ENCODE measurements at places on chromosomes 7 and 10. TPM values are rescaled to one million over a fixed set of nuclear protein-coding genes. Genes with fewer than 3 reads are reported as not detected.
A peak's percentile ranks its signal among the peaks of the same experiment; 100 is the strongest.

DNA sequence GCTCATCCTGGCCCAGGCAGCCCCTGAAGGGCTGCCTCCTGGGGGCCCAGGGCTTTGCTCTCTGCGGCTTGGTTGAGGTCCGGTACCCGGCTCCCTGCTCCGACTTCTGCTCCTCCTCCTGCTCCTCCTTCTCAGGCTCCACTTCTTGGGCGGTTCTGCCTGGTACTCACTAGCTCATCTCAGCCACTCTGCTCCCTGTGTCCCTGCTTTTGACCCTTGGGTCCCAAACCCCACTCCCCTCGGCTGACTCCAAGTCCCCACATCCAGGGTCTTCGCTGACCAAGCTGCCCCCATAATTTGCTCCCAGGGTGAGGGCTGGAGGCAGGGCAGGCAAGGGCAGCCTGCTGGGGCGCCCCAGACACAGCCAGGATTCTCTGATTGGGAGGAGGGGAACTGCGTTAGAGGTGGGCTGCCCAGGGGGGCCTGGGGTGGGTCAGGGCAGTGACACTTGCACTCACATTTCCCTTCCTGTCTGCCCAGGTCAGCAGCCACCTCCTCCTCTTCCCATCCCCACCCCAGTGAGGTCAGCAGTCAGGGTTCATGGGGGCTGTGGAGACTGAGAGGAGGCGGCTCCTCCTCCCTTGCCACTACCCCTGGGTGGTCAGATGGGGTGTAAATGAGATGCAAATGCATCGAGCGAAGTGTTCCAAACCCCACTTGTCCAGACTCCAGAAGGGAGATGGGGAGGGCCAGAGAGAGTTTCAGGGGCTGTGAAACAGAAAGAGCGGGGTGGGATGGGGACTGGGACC lies 2.2 kb downstream of the SMARCD3 start:
- DNase-seq, result no peak

GRCh38 chr7:68238204-68238805 lies 1241.7 kb downstream of the TYW1 start:
- no peak for DNase-seq

DNA sequence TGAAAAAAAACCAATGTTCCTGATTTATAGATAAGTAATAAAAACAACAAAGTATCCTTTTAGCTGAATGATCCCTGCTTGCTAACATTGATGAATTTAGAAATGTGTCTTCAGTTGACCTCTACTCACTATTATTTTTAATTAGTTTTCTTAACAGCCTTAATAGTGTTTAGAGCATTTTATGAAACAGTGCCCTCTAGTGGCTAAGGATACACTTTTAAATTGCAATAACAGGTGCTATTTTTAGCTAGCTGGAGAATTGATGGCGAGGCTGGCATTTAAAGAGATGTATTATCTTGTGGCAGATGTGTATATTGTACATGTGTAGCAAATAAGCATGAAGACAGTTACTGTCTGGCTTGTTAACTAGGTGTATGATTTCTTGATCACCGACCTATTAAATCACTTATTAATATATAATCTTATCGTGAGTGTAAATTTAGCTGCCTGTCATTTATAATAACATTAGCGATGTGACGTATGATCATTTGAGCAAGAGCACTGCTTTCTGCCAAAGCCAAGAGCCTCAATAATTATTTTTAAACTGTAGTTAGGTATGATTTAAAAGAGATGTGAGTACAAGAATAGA lies 451.9 kb downstream of the DPP6 start:
- DNase-seq, result no peak

GRCh38 chr7:1243964-1244416 lies 11.3 kb downstream of the UNCX start:
- no peak for DNase-seq

- no peak for DNase-seq
Measured at GRCh38 chr10:129322933-129323820, 143.9 kb upstream of the MGMT start.

Gene ADRB1
- not detected for total RNA-seq

DNA sequence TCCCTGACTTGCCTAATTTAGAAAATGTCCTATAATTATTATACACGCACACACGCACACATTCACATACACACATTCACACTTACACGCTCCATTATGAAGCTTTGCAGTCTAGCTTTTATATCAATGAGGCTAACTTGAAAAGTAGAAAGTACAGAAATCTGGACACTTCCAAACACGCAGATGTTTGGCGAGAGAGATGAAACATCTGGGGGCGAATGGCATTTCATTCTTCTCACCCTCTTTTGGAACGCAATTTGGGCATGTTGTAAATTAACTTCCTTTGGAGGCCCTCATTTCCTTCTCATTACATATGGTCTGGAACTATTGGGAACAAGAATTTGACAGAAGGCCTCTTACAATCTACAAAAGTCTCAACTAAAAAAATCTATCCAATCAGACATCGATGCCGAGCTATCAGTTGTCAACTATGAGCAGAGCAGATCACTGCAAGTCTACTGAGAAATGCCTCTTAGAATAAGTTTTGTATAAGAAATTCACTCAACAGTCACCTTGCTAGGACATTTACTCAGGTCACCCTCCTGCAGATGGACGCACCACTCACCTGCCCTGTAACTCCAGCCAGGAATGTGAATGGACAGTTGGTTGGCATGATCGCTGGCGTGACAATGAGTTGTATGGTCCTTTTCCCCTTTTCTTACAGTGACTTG lies 115.2 kb upstream of the ADAM12 start:
- DNase-seq, result no peak

GRCh38 chr7:54331311-54331710 lies 210.9 kb upstream of the VSTM2A start:
- DNase-seq, result no peak

Gene SPDYE1
- not detected for total RNA-seq

Gene LEP
- not detected for total RNA-seq

DNA sequence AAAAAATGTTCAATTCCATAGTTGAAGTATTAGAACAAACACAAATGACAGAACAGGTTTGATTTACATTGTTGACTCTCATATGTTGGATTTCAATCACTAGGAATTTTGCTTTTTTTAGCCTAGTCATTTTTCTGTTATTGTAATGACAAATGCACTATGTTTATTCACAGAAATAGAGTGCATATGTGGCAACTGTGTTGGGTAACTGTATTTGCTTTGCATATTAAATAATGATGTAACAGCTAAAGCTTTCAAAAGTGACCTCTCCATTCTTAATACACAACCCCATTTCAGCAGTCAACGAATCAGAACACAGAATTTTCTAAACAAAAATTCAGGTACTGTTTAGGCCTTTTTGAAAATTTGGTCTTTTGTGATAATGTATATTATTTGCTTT lies 54.0 kb upstream of the SLC26A5 start:
- DNase-seq, result no peak

DNA sequence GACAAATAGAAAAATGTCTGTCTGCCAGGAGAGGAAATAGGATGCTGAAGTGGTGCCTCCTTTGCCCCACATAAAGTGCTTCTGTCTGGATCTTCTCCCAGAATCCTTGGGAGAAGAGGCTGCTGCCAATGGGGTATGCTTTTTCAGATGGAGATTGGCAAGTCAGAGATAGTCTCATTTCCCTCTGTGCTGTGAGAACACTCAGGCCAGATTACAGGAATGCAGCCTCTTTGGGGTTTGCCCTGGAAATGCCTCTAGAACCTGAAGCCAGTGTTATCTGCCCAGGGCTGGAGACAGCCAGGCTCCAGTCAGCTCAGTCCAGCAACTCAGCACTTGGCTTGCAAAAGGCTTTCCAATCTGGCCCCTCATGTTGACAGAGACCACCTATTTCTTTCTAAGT lies 119.1 kb upstream of the PHYHIPL start:
- no peak for DNase-seq

DNA sequence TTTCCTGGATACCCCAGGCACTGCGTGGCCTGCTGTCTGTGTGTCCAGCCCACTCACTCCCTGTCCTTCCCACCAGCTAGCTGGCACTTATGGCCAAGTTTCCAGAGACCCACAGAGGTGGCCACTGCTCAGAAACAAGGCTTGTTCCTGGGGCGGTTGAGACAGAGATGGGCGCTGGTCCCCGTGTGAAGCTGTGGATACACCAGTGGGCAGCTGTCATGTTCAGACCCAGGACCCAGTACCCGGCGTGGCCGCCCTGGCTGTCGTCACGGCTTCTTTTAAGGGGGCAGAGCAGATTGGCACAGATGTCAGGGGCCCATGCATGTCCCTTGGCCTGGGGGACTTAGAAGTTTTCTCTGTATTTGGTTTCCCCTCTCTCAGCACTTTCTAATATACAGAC lies 36.3 kb downstream of the FOXL3 start:
- DNase-seq, result no peak

DNA sequence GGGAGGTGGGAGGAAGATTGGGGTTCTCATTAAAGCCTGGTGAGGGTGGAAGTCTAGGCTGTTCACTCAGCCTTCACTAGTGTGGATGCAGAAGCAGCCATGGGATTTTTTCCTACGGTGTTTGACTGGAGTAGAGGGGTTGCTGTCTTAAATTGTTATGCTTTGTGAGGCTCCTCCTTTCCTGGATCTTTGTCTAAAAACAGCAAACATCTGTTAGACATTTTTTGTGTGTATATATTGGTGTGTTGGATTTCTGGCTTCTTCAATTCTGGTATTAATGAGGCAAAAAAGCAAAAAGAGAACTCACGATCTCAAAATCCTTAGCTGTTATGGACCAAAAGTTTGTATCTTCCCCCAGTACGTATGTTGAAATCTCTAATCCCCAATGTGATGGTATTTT lies 28.2 kb downstream of the MEOX2 start:
- DNase-seq, result no peak

Gene TAF6
- 76.7 TPM for total RNA-seq

Gene LIPK
- not detected for total RNA-seq

- DNase-seq, result no peak
Measured at GRCh38 chr10:3281941-3282673, 109.5 kb upstream of the PITRM1 start.

- no peak for DNase-seq
Measured at GRCh38 chr7:31919678-31920369, 150.4 kb downstream of the PDE1C start.

DNA sequence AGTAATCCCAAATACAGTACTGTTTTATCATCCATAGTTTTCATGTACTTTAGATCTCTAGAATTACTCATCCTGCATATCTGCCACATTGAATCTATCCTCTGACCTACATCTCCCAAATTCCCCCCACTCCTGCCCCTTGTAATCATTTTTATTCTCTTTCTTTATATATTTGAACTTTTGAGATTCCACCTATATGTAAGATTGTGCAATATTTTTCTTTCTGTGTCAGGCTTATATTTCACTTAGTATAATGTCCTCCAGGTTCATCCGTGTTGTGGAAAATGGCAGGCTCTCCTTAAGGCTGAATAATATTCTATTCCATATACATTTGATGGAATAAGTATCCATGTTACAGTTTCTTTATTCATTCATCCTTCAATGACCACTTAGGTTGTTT lies 640.4 kb downstream of the POM121L12 start:
- no peak for DNase-seq

- DNase-seq, result no peak
Measured at GRCh38 chr7:111082351-111082750, 8.6 kb upstream of the LRRN3 start.

- no peak for DNase-seq
Measured at GRCh38 chr7:74283858-74284447, 5.3 kb upstream of the CLIP2 start.

DNA sequence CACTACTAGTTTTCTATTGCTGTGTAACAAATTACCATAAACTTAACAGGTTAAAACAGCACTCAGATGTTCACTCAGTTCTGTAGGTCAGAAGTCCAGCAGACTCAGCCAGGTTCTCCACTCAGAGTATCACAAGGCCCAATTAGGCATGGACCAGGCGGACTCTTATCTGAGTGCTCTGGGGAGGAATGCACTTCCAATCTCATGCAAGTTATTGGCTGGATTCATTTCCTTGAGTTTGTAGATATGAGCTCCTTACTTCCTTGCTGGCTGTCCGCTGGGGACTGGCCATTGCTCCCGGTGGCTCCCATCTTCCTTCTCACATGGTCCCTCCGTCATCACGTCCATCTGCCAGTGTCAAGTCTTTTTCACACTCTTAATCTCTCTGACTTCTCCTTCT lies 137.0 kb upstream of the PRR15 start:
- no peak for DNase-seq

GRCh38 chr7:116547347-116547746 lies 22.5 kb downstream of the CAV1 start:
- no peak for DNase-seq

Gene MCMBP
- 90.8 TPM for total RNA-seq

- no peak for DNase-seq
Measured at GRCh38 chr10:58087896-58088295, 179.8 kb downstream of the IPMK start.

DNA sequence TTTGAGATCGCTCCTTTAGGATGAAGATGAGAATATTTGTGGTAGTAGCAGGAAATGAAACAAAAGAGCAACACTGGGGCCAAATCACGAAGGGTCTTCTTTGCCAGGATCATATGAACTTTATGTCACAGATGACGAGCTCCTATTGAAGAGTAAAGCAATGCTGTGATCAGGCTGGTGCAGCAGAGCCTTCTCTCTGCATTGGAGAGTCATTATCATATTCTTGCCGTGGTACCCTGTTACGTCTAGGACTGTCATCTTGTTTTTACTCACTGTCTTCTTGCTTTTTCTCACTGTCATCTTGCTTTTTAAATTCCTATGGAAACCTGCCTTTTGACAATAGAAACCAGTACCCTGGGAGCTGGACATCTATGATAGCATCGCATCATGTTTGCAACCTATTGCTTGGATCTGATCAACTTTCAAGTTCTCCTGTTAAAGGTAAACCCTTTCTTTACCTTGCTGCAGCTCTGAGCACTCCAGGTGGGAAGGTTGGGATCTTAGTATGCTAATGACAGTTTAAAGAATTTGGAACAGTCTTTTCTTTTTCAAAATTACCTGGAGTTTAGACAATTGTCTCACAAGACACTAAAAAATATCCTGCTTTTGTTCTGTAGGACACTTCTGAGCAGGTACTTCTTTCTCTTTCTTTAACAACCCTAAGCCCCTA lies 27.9 kb upstream of the CACNA2D1 start:
- DNase-seq, result no peak

DNA sequence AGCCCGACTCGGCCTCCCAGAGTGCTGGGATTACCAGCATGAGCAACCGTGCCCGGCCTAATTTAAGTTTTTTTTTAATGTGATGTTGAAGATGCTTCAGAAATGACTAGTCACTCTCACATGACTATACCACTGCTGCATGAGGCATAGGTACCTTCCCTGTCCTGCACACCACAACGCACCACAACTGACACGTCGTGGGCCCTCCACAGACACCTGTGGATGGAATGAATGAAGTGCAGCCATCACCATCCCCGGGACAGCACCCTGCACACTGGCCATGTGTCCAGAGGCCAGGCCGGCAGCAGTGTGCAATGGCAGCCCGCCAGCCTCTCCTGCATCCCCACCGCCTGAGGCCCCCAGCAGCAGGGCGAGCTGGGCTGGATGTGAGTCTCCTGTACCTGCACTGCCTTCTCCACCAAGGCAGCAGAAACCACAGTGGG lies 55.1 kb downstream of the VOPP1 start:
- peak; percentile 87 for DNase-seq

Gene CLDN12
- 5.5 TPM for total RNA-seq

Gene ZSCAN25
- total RNA-seq, result 32.4 TPM
